ENCODE measurements at places on chromosomes 5 and 9. TPM values are rescaled to one million over a fixed set of nuclear protein-coding genes. Genes with fewer than 3 reads are reported as not detected.

Gene C9
- not detected for total RNA-seq

Gene PCDHGA12
- 3.6 TPM for total RNA-seq

Gene PCDHGB3
- total RNA-seq: 1.3 TPM

Gene TAS2R1
- total RNA-seq: not detected

Gene PCDHA7
- total RNA-seq: 0.25 TPM

Gene SLC9A3
- 3.0 TPM for total RNA-seq

Gene ALDH1B1
- 87.2 TPM for total RNA-seq

Gene CDH10
- 0.55 TPM for total RNA-seq

Gene ALDH1A1
- 1.6 TPM for total RNA-seq

GRCh38 chr9:99720455-99721050 lies 101.1 kb upstream of the NR4A3 start:
- no peak for DNase-seq

DNA sequence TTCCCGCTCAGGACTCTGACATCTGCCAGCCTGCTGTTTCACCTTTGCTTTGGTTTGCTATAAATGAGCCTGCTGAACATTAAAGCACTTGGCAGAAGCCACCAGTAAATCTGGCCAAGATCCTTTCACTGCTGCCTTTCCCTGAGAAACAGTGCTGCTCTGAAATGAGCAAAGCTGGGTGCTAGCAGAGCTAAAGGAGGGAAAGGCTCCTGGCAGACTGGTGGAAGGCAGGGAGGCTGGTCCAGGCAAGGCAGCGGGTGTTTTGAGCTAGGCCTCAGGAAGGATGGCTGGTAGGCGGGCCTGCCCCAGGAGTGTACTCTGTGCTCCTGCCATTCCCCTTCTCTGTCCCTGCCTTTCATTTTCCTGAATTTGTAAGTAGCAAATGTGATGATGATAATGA lies 52.5 kb upstream of the PTGS1 start:
- no peak for DNase-seq

- DNase-seq: peak; percentile 38
Measured at GRCh38 chr5:130520211-130520610, 615.9 kb downstream of the CHSY3 start.

DNA sequence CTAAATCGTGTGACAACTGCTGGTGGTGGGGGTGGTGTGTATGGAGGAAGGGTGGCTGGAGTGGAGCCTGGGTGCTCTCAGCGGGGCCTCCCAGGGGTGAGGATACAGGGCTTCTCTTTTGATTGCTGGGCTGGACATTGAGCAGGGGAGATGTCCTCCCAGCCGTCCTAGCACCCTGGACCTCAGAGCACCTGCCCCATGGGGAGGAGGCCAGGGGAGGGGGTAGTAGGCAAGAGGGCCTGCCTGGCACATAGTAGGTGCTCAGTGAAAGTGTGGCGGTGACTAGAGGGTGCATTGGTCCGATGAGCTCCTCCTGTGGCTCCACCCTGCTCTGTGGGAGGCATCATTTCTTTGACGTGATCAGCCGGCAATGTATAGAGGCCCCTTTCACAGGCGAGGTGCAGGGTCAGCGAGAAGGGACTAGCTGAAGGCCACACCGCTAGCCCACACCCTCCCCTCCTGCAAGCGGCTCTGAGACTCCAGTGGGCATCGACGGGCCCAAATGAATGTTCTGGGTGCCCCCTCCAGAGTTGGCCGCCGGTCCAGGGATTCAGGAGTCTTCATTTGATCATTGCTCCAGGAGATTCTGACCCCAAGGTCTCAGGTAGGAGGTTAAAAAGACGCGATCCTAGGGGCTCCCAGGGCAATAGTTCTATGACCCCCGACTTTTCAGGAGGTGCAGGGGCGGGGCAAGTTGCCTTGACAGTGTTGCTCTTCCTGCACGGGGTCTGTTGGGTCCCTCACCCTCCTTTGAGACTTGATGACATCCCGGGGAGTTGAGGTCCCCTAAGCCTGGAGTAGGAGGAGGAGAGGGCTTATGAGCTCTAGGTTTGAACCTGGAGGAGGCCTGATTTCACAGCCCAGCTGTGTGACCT lies 255.5 kb downstream of the PBX3 start:
- DNase-seq: no peak

DNA sequence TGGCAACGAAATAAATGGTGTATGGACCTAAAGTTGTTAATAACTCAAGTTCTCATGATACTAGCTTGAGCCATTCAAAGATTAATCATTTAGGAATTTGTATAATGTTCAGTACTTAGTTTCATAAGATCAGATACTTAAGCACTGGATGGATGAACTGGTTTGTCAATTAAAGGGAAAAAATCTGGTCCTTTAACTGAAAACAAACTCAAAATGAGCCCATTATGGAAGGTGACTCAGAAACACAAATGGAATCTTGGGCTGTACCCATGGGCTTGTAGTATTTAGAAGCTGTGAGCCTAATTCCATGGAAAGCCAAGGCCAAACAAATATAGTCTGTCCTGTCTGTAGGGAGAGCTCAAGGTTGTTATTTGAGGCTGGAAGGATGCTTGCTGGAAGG lies 27.6 kb upstream of the ADRB2 start:
- no peak for DNase-seq

- no peak for DNase-seq
Measured at GRCh38 chr9:137307255-137308056, 5.4 kb upstream of the NRARP start.

- DNase-seq: no peak
Measured at GRCh38 chr5:151966046-151966445, 41.4 kb upstream of the GLRA1 start.

- no peak for DNase-seq
Measured at GRCh38 chr5:135850231-135850630, 15.8 kb downstream of the SLC25A48 start.

DNA sequence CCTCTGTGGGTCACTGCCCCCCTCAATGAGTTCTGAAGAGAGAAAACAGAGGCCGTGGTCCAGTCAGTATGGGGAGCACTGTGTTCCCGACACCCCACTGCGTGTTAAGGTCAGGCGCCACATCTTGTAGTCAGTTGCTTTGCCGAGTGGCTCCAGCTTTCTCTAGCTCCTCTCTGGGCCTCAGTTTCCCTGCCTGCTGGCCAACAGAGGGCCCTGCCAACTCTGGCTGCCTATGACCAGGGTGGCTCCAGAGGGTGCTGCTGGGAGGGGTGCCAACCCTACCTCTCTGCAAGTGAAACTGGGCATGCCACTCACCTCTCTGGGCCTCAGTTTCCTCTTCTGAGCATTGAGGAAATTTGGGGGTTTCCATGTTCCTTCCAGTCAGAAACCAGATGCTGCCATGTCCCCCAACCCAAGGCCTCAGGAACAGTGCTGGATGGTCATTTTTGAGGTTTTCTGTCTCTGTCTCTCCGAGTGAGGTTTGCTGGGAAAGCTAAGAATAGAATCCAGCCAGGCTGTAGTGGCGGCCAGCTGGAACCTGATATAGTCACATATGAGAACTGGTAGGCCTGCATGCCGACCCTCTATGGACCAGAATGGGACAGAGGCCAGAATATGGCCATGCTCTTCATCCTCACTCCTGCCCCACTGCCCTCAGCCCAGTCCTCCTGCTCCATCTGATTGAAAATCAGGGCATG lies 132.1 kb downstream of the PHF2 start:
- no peak for DNase-seq

- DNase-seq: no peak
Measured at GRCh38 chr5:91178461-91178860, 204.7 kb downstream of the ARRDC3 start.

DNA sequence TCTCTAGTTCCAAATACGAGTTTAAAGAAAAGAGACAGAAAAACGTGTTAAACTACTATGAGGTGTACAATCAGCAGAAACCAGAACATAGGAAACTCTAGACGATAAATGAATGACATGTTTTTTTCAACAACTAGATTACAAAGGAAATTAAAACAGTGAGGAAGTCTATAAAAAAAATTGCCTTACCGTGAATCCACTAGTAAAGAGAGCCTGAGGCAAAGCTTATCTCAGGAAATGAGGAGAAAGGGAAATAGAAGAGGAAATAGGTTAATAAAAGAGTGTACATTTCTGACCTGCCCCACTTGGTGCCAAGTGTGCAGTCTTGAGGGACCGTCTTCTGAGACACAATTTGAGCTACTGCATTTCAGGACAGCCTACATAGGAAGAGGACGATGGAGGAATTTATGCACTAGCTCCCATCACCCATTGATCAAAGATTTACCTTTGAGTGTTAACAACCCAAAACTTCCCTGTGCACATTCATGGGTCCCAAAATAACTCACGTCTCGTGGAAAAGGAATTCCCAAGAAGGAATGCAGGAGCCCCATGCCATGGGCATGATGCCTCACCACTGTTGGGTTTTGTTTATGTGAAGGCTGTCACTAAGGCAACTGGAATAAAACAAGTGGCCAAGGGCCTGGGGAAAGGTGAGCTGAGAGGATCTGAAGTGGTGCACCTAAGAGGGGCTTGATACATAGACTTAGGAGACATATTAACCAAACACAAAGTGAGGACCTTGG lies 53.6 kb upstream of the SLC1A3 start:
- DNase-seq: peak; percentile 16

- DNase-seq: no peak
Measured at GRCh38 chr5:126009566-126009965, 413.6 kb upstream of the GRAMD2B start.

GRCh38 chr5:37757980-37758582 lies 81.8 kb downstream of the GDNF start:
- DNase-seq: no peak

- DNase-seq: peak; percentile 74
Measured at GRCh38 chr9:95778957-95779356, 96.5 kb upstream of the ERCC6L2 start.

GRCh38 chr5:93189707-93190120 lies 391.3 kb downstream of the NR2F1-AS1 start:
- DNase-seq: peak; percentile 98

- no peak for DNase-seq
Measured at GRCh38 chr9:127035423-127035822, 87.0 kb downstream of the ANGPTL2 start.

DNA sequence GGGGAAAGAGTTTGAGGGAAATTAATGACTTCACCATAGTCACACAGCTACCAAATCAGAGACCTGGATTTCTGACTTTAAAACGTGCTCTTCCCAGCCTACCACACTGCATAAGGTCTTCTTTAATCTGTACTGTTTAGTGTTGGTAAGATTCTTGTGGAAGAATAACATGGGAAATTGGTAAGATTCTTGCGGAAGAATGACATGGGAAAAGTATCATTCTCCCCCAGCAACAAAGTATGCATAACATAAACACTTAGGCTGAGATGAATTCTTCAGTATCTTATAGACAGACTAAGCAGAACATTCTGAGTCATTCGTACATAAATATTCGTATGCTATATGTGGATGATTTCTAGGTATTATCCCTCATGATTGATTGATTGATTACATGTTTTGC lies 170.4 kb downstream of the FOCAD start:
- no peak for DNase-seq

DNA sequence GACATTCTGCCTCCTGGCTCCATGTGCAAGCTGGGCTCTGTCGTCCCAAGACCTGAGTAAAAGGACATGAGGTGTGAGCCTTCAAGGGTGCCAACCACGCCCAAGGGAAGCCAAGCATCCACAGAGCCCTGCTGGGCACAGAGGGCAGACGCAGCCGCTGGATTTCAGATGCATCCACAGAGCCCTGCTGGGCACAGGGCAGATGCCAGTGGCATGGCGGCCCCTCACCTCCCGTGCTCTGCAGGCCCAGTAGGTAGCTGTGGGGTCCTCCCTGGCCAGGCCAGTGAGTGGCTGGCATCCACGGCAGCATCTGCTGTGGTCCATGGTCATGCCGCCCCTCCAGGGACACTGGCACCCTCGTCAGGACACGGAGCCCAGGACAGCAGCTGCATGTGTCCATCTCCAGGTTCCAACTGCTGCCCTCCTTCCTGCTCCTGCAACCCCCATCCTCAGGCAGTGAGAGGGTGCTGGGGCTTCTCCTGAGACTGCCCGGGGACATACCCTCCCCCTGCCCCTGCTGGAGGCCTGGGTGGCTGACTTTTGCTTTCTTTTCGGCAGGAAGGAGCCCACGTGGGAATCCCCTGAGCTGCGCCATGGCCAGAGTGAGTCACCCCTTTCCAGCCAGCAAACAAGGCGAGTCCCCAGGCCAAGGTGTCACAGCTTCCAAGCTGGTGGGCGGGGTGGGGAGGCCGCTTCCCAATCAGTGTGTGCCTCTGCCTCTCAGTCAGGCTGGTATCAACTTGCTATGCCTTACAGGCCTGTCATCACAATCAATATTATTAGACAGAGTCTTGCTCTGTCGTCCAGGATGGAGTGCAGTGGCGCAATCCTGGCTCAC lies 4.0 kb upstream of the TRAF2 start:
- peak; percentile 63 for DNase-seq

GRCh38 chr5:72177538-72177937 lies 70.3 kb downstream of the MAP1B start:
- no peak for DNase-seq

DNA sequence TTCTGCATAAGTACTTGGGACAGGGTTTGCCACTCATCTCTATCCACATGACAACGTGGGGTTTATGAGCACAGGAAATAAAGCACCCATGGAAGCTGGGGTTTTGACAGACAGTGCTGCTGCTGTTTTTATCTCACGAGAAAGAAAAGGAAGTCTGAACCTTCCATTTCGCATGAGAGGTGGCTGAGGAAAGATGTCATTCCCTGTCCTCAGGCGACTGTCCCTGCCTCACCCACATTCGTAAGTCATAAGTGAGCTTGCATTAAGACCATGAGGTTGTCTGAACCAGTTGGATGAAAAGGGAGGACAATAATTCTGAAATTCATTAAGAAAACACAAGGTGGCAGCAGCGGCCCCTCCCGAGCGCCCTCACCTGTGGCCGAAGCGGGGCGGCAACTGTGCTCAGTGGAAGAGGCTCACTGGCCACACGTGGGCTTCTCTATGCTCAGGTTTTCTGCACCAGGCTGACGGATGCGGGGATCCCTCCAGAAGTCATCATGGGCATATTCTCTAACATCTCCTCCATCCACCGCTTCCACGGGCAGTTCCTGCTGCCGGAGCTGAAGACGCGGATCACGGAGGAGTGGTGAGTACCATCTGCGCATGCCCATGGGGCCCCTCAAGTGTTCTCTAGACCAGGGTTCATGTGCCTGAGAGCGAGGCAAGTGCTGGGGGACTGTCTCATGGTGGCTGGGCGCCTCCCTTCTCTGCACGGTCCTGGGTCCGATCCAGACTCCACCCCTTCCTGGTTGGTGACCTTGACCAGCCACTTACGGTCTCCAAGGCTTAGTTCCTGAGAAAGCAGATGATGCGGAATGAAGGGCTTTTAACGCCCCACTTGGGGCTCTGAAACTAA lies 54.7 kb upstream of the SUSD3 start:
- no peak for DNase-seq

- DNase-seq: no peak
Measured at GRCh38 chr5:53151713-53152458, 42.3 kb upstream of the MOCS2 start.

- DNase-seq: no peak
Measured at GRCh38 chr9:136823136-136824046, 15.6 kb downstream of the RABL6 start.

- DNase-seq: no peak
Measured at GRCh38 chr5:60066502-60066901, 173.0 kb upstream of the PDE4D start.

GRCh38 chr5:142609142-142609541 lies 76.7 kb downstream of the FGF1 start:
- no peak for DNase-seq

All from kidney epithelial cell (primary cell).